Fibroblast of lung (primary cell): ENCODE measurements at places on chromosomes 7 and 10. TPM values are rescaled to one million over a fixed set of nuclear protein-coding genes. Genes with fewer than 3 reads are reported as not detected.

ITGA8 gene
- total RNA-seq, result 0.99 and 1.3 TPM in 2 replicates

GRCh38 chr10:29969255-29970011, 90.0 kb downstream of the JCAD start:
- DNase-seq, result no peak

DNA sequence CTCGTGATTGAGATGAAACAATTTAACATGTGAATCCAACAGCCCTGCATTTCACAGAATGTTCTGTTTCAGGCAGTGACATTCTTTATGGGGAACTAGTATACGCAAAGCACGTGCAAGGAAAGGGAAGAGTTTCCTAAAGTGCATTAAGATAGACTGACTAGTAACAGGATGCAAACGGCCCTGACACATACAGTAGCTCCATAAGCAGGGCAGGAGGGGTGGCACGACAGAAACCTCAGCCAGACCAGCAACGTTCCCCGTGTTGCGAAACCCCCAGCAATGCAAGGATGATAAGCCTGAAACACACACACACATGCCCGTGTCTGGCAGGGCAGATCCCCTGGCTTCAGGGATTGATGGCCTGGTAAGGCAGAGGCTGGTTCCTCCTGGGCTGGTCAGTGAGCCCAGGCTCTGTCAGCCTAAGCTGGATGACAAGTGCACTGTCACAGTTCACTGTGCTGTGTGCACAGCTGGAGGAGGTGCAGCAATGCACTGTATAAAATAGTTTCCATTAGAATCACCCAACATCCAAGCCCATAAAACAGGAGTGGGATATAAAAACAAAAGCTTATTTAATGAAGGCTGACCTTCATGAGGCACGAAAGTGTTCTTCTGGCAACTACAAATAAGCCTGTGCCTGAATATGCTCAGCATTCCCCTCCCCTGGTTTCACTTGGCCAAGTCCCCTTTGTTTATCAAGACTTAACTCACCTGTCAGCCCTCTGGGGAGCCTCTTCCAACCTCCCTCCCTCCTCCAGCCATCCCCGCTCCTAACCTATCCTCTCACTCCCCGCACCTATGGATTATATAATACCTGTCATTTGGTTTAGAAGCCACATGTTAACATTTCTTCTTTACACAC, 88.8 kb downstream of the GSAP start:
- DNase-seq, result peak; percentile 84

GNGT1 gene
- not detected in 2 replicates for total RNA-seq

ZNF655 gene
- 70.1 and 92.6 TPM in 2 replicates for total RNA-seq

BBIP1 gene
- total RNA-seq, result 21.6 and 31.7 TPM in 2 replicates

- no peak for DNase-seq
Observed at GRCh38 chr7:143437578-143437977, 5.7 kb upstream of the TAS2R60 start.

DNA sequence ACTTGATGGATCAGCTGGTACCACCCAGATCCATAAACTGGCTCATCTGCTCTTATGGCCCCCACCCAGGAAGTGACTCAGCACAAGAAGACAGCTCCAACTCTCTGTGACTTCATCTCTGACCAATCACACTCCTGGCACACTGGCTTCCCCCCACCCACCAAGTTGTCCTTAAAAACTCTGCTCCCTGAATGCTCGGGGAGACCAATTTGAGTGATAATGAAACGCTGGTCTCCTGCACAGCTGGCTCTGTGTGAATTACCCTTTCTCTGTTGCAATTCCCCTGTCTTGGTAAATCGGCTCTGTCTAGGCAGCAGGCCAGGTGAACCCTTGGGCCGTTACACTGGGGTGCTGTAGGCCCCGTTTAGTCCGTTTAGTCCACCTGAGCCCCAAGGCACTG, 23.4 kb upstream of the BNIP3 start:
- no peak for DNase-seq

ADCYAP1R1 gene
- not detected in 2 replicates for total RNA-seq

DNA sequence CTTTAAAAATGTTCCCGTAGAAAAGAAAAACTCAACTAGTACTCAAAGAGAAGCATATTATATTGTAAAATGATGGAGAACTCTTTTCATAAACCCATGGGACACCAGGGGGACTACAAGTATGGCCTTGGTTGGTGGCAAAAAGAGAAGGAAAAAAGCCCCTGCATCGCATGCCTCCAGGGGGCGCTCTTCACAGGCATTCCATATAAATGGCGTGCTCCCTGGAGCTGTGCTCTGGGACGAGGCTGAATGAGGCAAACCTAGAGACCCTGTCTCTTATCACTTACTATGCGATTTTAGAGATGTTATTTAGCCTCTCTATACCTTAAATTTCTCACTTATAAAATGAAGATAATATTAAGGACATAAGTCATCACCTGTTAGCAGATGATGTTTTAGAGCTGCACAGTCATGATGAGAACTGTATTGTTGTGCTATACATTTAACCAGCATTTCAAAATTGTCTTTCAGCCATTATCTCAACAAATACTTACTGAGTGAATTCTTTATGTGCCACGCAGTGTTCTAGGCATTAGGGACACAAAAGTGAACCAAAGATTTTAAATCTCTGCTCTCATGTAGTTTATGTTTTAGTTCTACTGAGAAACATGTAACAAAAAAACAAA, 105.8 kb downstream of the ARHGAP21 start:
- DNase-seq, result peak; percentile 30

CYP3A7 gene
- 23.9 and 37.8 TPM in 2 replicates for total RNA-seq

NUTM2B gene
- total RNA-seq, result 0.33 and 0.51 TPM in 2 replicates

PPP3CB gene
- total RNA-seq, result 21.3 and 27.1 TPM in 2 replicates

DNA sequence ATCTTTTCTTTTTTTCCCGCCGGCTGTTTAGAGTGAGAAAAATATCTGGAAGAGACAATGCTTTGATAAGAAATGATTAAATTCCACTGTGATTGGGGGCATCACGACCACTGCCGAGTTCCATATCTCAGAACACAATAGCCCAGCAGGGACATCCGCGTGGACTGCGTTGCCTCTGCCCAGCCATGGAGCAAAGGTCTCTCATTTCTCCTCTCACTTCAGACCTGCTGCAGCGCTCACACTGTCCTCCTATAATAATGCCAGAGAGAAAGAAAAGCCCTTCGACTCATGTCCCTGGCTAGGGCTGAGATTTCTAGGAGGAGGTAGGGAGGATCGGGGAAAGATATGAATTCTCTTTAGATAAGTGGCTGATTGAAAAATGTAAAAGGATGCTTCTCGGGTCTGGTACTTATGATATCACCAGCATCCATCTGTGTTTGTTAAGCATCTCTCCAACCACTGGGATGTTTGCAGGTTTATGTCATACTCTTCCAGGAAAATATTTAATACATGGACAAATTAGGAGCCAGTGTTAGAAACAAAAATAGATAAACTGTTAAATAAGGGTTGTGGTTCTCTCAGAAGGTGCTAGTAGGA, 472.9 kb upstream of the AKR1E2 start:
- peak; percentile 84 for DNase-seq

GRCh38 chr10:127942811-127943210, 35.9 kb downstream of the PTPRE start:
- no peak for DNase-seq

WNT8B gene
- total RNA-seq, result not detected in 2 replicates

- no peak for DNase-seq
Observed at GRCh38 chr7:112970771-112971170, 115.9 kb downstream of the GPR85 start.

GRCh38 chr10:77587416-77587790, 50.2 kb downstream of the KCNMA1 start:
- DNase-seq, result no peak

GRCh38 chr10:20956843-20957242, 59.7 kb upstream of the NEBL start:
- DNase-seq, result no peak

EGR2 gene
- total RNA-seq, result 0.33 and 2.1 TPM in 2 replicates

DUSP5 gene
- total RNA-seq, result 14.9 and 27.6 TPM in 2 replicates

- no peak for DNase-seq
Observed at GRCh38 chr7:30178748-30179436, 44.1 kb downstream of the MTURN start.

NSUN6 gene
- 9.4 and 11.8 TPM in 2 replicates for total RNA-seq
